Pulmonary artery endothelial cell (primary cell): ENCODE measurements at places on chromosomes 3 and 15. TPM values are rescaled to one million over a fixed set of nuclear protein-coding genes. Genes with fewer than 3 reads are reported as not detected.

DNA sequence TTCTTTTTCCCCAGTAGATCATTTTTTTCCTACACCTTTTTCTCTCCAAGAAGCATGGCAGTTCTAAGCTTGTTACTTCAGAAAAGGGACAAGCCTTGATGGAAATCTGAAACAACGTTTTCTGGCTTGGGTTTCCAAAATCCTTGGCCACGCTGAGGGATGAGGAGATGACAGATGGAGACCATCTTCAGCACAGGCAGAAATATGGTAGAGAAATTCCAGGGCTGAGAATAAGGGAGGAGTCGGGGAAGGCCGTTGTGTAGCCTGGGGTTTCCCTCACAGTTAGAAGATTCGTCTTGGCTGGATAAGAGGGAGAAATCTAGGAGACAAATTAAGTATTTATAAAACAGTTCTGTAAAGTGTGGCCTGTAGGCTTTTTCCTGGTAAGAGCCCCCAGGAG, 33.9 kb upstream of the STT3B start:
- no peak for DNase-seq

- DNase-seq: no peak
Observed at GRCh38 chr3:8490079-8490552, 11.5 kb upstream of the LMCD1 start.

The U2SURP gene
- total RNA-seq: 43.7 and 49.3 TPM in 2 replicates

GRCh38 chr3:62249484-62249776, 123.9 kb downstream of the FEZF2 start:
- no peak for DNase-seq

The CHAC1 gene
- total RNA-seq: 2.9 and 4.7 TPM in 2 replicates

The CFAP100 gene
- total RNA-seq: not detected in 2 replicates

GRCh38 chr3:120793601-120794000, 51.1 kb downstream of the GTF2E1 start:
- no peak for DNase-seq

The USP8 gene
- total RNA-seq: 43.2 and 48.8 TPM in 2 replicates

DNA sequence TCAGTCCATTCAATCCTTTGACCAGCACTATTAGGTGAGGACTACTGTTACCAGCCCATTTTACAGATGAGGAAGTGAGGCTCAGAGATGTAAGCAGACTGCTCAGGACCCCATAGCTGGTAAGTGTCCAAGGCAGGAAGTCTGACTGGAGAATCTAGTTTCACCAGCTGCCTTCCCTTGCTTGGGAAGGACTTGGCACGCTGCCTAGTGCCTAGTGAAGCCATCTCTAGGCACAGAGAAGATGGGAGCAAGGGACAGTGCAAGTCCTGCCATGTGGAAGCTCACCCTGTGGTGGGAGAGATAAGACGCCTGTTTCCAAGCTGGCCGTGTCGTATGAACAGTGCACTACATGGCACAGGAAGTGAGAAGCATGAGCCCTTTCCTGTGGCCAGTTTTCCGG, 111.8 kb upstream of the TMC3 start:
- DNase-seq: no peak

DNA sequence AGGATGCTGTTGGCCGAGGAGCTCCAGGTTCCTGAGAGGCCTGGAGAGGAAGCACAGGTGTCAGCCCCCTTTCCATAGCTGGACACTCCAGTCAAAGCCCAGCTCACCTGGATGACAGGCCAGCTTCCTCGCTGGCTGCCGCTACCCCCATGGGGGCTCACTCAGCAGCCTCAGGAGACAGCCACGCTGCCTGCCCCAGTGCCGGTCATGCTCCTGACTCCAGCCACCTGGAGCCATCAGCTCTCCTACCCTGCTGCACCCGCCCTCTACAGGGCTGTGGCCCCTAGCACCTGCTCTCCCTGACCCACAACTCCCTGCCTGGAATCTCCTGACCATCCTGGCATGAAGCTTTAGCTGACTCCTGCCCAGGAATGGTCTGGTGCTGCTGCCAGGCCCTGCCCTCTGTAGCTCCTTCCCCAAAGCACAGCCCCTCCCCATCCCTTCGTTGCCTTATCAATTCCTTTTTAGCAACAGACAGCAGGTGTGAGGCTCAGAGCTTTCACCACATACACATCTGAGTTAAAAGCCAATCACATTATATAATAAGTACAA, 94.2 kb downstream of the NUP210 start:
- DNase-seq: no peak

The CLDN16 gene
- total RNA-seq: 0.04 TPM in 1 of 2 replicates, not detected in the other

DNA sequence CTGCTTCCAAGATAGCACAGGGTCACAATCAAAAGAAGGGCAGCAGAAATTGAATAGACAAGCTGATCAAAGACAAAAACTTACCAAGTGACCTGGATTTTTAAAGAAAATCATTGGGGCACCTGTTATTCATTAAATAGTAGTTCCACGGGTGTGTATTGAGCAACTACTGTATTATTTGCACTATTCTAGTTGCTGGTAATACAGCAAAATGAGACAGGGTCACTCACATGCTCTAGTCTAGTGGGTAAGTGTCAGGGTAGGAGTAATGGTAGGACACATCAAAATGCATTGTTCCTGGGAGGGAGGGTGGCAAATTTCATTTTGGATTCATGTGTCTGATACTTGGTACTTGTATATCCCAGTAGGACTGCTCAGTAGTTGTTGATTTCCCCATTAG, 127.9 kb downstream of the SQOR start:
- no peak for DNase-seq

DNA sequence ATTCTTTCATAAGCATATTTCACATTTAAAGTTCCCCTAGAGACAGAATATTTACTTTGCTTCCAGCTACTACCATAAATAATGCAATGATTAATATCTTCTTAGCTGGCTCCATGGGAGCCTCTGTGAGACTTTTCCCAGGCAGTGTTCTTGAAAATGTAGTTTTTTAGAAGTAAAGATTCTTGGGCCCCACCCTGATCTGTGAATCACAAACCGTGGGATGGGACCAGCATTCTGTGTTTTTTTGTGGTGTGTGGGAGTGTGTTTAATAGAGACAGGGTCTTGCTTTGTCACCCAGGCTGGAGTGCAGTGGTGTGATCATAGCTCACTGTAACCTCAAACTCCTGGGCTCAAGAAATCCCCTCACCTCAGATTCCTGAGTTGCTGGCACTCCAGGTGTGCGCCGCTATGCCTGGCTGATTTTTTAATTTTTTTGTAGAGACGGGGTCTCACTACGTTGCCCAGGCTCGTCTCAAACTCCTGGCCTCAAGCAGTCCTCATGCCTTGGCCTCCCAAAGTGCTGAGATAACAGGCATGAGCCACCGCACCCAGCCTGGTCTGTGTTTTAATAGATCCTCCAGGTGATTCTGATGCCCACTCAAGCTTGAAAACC, 83.0 kb downstream of the KLHL25 start:
- no peak for DNase-seq

DNA sequence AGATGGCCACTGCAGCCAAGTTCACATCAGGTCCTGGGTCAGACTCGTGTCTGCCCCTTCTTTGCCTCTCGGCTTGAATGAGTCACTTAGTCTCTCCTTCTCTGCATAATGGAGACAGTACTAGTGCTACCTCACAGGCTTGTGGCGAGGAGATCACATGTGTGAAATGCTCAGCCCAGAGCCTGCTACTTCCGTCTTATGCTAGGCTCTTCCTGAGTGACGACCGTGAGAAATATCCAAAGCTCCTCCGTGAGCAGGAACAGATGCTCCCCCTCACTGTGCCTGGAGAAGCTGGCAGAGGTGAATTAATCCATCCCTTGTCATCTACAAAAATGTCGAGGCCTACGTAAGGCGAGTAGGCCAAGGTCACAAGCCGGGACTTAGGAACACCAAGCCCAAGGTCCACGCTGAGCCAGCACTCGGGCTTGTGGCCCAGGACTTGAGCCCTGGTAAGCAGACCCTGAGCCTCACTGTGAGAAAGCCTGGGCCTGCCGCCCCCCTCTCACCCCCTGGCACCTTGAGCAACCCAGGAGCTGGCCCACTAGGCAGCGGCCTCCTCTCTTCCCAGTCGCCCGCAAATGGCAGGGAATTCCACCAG, 17.9 kb downstream of the PAK6 start:
- DNase-seq: no peak

The CELF6 gene
- not detected in 2 replicates for total RNA-seq

The GNAT1 gene
- total RNA-seq: under 0.01 TPM in 1 of 2 replicates, not detected in the other

DNA sequence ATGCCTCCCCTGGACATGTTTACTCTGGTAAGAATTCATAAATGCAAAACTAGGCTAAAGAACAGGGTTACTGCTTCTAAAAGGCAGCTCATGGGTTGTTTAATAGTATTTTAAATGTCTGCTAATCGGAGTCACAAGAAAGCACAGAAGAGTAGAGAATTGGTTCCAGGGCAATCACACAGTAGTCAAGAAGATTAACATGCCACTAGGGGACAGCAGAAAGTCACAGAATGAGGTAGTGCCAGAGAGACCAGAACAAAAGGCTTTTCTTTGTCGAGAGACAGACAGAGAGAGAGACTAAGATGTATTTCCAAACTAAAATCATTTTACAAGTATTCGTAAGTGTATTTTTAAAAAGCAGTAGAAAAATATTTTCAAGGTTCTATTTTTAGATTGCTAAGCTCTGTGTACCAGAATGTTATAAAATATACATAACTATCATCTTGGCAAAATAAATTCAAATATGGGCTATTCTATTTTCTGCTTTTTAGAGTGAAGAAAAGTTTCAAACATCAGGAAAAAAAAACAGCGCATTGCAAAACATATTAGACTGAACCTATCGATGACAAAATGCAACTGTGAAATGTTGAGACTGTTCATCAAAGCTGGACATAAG, 78.3 kb upstream of the CDIN1 start:
- DNase-seq: peak; percentile 29

The LRRC31 gene
- not detected in 2 replicates for total RNA-seq

GRCh38 chr3:84943379-84943778, 15.4 kb upstream of the CADM2 start:
- no peak for DNase-seq

GRCh38 chr15:58463815-58464650, 32.2 kb downstream of the LIPC start:
- no peak for DNase-seq

DNA sequence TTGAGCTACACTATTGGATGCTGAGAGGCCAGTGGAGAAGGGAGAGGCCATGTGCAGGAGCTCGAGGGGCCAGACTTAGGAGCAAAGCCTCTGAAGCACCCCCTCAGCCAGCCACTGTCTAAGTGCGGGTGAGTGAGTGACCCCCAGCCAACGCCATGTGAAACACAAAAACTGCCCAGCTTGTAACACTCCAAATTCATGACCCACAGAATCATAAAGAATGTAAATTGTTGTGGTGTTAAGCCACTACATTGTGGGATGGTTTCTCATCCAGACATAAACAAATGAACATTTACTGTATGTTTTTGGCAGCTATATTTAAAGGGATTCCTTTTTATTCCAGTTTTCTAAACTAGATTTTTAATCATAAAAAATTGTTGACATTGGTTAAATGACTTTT, 27.2 kb upstream of the TMEM158 start:
- DNase-seq: no peak

The NMNAT3 gene
- total RNA-seq: 0.74 and 0.86 TPM in 2 replicates

- DNase-seq: no peak
Observed at GRCh38 chr3:156449710-156450574, 105.0 kb downstream of the SSR3 start.

DNA sequence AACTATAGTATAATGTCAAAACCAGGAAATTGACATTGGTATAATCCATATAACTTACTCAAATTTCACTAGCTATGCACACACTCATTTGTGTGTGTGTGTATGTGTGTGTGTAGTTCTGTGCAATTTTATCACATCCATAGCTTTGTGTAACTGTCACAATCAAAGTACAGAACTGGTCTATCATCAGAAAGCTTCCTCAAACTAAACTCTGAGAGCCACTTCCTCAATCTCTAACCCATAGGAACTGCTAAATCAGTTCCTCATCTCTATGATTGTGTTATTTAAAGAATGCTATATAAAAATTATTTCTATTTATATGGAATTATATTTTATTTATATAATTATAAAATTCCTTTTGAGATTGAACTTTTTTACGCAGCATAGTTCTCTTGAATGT, 18.1 kb downstream of the LNP1 start:
- no peak for DNase-seq

The FGF12 gene
- 1.3 and 1.8 TPM in 2 replicates for total RNA-seq

The GOLGA6L7 gene
- total RNA-seq: not detected in 2 replicates

- DNase-seq: no peak
Observed at GRCh38 chr15:59304807-59305206, 67.9 kb downstream of the MYO1E start.

DNA sequence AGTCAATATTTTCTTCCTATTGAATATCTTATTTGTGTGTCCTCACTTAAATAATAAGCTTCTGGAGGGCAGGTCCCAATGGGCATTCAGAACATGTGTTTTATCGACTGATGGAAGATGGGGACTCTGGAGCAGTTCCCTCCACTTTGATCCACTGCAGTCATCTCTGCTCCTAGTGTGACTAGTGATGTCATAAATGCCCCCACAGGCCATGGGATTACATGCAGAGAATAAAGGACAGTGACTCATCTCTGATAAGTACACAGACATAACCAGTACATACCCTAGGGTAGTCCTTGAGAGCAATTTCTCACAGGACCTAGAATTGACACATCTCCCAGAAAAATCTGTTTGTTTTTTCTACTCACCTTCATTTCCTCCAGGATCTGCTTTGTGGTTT, 49.4 kb upstream of the FMN1 start:
- DNase-seq: no peak

DNA sequence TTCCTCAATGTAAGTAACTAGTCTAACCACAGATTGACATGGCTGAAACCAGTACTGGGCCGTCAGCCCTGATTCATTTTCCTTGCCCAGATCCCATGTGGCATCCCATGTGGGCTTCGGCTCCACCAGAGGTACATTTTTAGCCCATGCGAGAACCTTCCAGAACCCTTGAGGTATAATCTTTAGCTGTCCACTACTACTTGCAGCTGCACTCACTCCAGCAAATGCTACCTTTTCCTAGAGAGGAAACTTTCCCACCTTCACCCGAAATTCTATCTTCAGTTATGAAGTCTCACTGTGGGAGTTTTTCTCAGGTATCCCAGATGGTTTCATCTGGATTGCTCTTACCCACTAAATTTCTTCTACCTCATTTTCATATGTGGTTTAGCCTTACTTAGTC, 907.2 kb downstream of the ROBO1 start:
- DNase-seq: no peak

DNA sequence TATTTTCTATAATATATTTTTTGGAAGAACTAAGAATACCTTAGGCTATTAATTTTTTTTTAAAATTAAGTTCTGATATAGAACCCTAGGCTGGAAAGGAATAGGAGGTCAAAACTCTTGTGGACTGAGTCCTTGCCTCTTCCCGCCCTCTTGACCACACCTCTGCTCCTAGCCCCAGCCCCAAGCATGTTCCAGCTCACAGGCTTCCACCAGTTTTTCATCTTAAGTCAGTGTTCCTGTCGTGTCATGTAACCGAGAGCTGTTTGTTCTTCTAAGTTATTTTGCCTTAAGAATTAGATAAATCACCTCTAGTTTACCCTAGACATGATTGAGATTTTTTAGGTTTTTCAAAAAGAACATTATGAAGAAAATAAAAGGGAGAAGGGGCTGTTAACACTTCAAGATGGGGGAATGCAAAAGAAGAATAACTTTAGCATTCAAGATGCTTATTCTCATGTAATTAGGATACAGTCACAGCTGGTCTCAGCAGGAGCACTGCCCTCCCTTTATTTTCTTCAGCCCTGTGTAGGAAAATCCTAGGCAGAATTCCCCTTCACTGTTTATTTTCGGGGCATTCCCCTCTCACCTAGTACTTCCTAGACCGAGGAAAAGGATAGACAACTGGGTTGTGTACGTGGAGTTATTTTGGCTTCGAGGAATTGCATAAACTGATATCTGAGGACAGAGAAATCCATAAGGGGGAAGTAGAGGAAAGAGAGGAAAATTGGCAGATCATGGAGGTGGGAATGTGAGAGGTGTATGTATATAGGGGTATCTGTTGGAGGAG, 110.2 kb downstream of the CMSS1 start:
- DNase-seq: no peak

The RAB6B gene
- 0.99 and 1.2 TPM in 2 replicates for total RNA-seq
